ENCODE measurements at places on chromosomes 2 and 18. TPM values are rescaled to one million over a fixed set of nuclear protein-coding genes. Genes with fewer than 3 reads are reported as not detected.

Gene CROCC2
- total RNA-seq, result 0.51 TPM

Gene CERKL
- total RNA-seq, result not detected

Gene UGT1A1
- not detected for total RNA-seq

Gene AKAIN1
- not detected for total RNA-seq

Gene CRYBA2
- not detected for total RNA-seq

Gene POU3F3
- total RNA-seq, result not detected

Gene MFSD2B
- 0.17 TPM for total RNA-seq

Gene ANKRD30BL
- total RNA-seq, result not detected

Gene TRIM43
- not detected for total RNA-seq

Gene KCNK3
- total RNA-seq, result 0.26 TPM

Gene CFC1
- not detected for total RNA-seq

Gene PTRHD1
- 29.9 TPM for total RNA-seq

Gene ADAM23
- 3.1 TPM for total RNA-seq

Gene APCDD1
- total RNA-seq, result 17.3 TPM

Gene TCF4
- 57.6 TPM for total RNA-seq

Gene KCNG2
- 6.4 TPM for total RNA-seq

Gene TMEM163
- not detected for total RNA-seq

Gene POTEE
- total RNA-seq, result not detected

Gene MAIP1
- 24.8 TPM for total RNA-seq

Gene CNGA3
- total RNA-seq, result under 0.01 TPM

Gene HAAO
- 2.8 TPM for total RNA-seq

Gene TUBA3E
- not detected for total RNA-seq

Gene CD226
- total RNA-seq, result 0.33 TPM

Gene SLC11A1
- total RNA-seq, result 0.17 TPM

Gene CYP27C1
- not detected for total RNA-seq

Gene PXDN
- total RNA-seq, result 111 TPM

Gene GAD1
- total RNA-seq, result 0.26 TPM

Gene MEP1B
- total RNA-seq, result under 0.01 TPM

Gene DOK6
- 4.0 TPM for total RNA-seq

Gene POTEI
- total RNA-seq, result not detected

Gene PTPN4
- 22.3 TPM for total RNA-seq
